ENCODE measurements at places on chromosomes 7 and 10.

DNA sequence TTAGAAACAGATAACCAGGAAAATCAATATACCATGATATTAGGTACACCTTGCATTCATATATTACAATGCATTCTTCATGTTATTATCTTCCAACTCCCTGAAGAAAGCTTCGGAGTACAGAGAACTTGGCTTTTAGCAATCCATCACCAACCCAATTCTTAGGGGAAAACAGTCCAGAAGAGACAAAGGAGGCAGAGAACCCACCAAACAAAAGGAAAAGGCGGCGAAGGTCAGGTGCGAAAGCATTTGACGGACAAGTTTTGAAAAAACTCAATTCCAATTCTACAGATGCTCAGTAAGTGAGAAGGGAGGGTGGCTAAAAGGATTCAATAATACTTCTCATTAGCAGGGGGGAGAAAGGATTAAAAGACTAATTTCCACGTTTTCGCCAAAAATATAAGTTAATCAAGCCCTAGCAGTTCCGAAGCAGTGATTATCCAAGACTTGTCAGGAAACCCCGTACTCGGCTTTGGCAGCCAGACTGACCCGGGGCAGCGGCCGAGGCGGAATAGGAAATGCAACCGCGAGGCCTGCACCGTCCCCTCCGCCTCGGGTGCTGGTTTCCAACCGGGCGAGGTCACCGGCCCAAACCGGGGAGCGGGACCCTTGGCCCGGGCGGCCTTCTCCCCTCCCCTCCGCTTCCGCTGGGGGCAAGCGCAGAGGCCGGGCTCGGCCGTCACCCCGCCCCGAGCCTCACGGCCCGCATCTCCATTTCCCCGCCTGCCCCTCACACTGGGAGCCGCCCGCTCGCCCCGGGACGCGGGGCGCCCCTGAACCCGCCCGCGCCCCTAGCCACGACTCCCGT is 747 bp downstream of the GDI2 start:
- DNase-seq, result peak; percentile 79

DNA sequence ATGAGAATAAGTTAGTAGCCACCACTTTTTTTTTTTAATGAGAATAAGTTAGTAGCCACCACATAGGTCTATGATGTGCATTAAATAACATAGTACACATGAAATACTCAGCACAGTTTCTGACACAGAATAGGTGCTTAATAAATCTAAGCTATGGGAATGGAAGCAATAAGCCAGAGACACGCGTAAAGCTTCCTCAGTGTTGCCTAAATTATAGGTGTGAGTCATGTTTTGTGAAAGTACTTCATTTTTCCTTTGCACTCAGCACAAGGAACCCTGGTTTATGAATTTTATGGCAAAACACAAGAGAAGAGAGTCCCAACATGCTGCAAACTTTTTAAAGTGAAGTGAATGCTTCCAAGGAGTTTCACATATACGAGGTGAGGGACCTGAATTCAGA is 267.4 kb downstream of the RNLS start:
- DNase-seq, result no peak

GRCh38 chr7:148318102-148318811 is 272.3 kb upstream of the C7orf33 start:
- no peak for DNase-seq

GRCh38 chr10:114526504-114527238 is 122.4 kb upstream of the AFAP1L2 start:
- peak; percentile 93 for DNase-seq

GRCh38 chr7:79507131-79507530 is 53.7 kb upstream of the MAGI2 start:
- DNase-seq, result no peak

DNA sequence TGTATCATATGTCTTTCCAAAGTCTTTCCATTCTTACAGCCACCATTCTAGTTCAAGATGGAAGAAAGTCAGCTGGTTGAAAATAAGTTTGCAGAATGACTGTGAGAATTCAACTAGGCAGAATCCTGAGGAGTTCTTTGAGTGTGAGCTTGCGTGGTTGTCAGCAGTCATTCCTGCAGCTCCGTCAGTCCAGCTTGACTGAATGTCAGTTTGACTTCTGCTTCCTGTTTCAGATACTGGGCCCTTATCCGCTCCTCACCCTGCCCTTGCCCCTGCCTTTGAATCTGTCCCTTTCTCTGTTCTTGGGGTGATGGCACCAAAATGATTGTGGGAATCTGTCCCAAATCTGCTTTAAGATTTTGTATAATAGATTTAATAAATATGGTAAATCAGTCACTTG is 27.8 kb downstream of the SLC26A5 start:
- DNase-seq, result no peak

DNA sequence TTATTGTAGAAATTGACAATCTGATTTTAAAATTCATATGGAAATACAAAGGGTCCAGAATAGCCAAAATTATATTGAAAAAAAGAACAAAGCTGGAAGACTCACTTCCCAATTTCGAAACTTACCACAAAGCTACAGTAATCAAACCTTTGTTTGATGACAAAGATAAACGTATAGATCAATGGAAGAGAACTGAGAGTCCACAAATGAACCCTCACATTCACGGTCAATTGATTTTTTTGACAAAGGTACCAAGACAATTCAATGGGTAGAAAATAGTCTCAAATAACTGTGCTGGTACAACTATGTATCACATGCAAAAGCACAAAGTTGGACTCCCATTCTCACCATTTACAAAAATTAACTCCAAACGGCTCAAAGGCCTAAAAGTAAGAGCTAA is 8.7 kb downstream of the KPNA7 start:
- no peak for DNase-seq

GRCh38 chr7:69739931-69740431 is 141.7 kb downstream of the AUTS2 start:
- DNase-seq, result peak; percentile 80

DNA sequence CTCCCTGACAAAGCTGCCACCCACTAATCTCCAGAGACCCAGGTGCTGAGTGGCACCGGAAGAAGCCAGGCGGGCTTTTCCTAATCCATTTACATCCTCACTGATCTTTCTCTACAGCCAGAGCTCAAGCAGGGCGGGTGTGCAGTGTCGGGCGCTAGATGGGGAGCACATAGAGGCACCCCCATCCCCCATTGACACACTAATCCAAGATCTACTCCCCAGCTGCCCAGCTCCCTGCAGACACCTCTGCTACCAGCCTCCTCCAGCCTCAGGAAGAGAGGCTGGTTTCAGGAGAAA is 22.2 kb downstream of the FRMPD2 start:
- no peak for DNase-seq

GRCh38 chr7:142110638-142111037 is 880 bp upstream of the MGAM2 start:
- no peak for DNase-seq

- DNase-seq, result peak; percentile 42
Observed at GRCh38 chr10:31062856-31063255, 31.2 kb upstream of the ZNF438 start.

DNA sequence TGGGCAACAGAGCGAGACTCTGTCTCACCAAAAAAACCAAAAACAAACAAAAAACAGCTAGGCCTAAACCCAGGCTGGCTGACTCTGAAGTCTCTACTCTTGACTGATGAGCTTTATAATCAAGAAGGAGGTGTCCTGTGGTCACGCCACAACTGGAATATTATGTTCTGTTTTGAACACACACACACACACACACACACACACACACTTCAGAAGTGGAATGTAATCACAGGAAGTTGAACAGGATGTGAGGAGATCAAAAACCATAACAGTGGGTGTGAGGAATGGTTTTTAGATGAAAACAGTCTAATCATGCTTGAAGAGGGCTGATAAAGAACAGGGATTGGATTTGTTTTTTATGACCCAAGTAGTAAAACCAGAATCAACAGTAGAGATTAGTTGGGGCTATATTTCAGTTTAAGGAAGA is 51.1 kb upstream of the IL6 start:
- DNase-seq, result no peak

- DNase-seq, result peak; percentile 71
Observed at GRCh38 chr7:786472-787255, 45.6 kb upstream of the SUN1 start.

GRCh38 chr10:68146133-68146532 is 36.8 kb downstream of the MYPN start:
- no peak for DNase-seq

- no peak for DNase-seq
Observed at GRCh38 chr7:4769761-4770160, 5.7 kb upstream of the AP5Z1 start.

DNA sequence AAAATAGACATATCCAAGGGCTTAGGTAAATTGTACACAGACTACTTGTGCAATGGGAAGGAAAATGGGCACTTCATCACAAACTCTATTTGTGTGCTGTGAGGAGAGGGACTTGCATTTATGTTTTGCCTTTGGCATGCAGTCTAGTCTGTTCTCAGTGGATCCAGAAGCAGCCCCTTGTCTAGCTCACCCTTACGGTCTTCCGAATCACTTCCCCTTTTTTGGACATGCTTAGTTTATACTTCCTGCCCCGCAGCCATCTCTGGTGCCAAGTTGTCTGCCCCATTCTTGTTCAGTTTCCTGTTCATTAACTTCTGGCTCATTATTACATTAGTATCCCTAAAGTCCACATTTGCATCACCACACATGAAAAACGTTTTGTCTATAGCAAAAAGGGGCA is 161.6 kb downstream of the NRCAM start:
- DNase-seq, result no peak

DNA sequence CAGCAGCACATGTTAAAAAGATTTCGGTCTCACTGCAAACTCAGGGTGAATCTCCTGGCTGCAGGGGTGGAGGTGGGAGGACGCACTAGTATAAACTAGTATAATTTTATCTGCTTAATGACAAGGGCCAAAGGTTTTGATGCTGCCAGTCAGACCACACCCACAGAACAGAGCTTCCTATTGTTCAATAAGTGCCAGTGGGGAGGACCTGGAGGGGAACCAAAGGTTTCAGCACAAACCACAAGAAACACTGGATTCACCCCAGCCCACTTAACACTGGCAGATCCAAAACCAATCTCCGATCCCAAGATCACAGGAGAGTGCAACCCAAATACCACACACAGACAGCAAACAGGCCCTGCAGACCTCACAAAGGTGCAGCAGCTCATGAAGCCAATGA is 6.6 kb downstream of the VOPP1 start:
- DNase-seq, result no peak

DNA sequence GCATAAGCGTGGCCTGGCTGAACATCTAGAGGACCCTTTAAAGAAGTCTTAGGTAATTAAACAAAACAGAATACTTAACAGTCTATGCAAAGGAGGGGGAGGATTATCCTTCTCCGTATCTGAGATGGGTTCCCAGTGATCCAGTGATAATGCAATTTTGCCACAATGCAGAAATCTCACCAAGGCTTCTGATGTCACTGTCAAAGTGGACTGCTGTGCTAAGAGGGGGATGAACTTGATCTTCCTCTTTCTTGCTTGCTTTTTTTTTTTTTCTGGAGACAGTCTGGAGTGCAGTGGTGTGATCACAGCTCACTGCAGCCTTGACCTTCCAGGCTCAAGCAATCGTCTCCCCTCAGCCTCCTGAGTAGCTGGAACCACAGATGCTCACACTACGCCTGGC is 30.8 kb downstream of the GATA3 start:
- DNase-seq, result no peak

DNA sequence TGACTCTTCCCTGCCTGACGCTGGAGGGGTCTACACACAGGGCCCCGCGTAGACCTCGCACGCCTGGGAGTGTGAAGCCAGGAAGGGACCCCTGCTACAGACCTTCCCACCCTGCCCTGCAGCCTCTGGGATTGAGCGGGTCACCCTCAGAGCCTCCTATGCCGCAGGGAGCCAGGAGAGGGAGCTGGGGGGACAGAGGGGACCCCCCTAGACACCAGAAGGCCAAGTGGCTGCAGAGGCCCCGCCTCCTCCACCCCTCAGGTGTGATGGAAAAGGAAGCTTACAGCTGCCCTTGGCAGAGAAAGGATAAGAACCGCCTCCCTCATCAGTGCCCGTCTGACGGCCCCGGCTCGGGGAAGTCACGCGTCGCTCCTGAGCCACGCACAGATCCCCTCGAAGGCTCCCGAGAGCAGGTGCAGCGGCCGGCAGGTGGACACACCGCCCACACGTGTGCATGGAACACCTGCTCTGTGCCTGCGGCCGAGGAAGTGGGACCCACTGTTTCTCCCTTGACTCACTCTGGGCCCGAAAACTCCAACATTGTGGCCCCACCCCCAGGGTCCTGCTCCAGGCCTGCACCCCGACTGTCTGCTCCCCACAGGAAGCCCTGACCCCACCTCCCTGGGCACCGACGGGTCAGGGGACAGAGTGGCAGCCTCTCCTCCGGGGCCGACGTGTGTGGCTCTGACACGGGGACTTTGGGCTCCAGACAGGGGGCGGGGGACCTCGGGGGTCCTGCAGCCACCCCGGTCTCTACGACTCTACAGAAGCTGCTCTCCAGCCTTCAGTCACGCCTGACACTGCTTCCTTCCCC is 73.3 kb downstream of the MICALL2 start:
- DNase-seq, result no peak

DNA sequence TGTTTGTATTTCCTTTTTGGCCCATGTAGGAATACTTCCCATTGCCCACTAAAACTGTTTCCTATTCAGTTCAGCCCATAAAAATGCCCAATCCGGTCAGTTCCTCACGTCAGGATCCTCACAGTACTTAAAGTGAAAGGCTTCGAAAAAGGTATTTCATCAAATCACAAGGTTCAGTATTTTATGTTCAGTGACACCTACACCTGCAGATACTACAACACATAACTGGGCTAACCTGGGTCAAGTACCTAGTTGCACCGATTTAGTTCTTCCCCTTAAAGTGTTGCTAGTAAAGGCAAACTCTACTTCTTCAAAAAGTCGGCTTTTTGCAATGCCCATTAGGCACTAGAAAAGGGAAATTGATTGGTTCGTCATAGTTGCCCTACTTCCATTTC is 1.1 kb downstream of the SNX13 start:
- no peak for DNase-seq

- no peak for DNase-seq
Observed at GRCh38 chr10:86856156-86856555, 99.7 kb downstream of the BMPR1A start.

- DNase-seq, result peak; percentile 60
Observed at GRCh38 chr7:97479740-97480290, 252.1 kb upstream of the TAC1 start.

GRCh38 chr7:155644971-155645509 is 579 bp downstream of the RBM33 start:
- DNase-seq, result peak; percentile 81

DNA sequence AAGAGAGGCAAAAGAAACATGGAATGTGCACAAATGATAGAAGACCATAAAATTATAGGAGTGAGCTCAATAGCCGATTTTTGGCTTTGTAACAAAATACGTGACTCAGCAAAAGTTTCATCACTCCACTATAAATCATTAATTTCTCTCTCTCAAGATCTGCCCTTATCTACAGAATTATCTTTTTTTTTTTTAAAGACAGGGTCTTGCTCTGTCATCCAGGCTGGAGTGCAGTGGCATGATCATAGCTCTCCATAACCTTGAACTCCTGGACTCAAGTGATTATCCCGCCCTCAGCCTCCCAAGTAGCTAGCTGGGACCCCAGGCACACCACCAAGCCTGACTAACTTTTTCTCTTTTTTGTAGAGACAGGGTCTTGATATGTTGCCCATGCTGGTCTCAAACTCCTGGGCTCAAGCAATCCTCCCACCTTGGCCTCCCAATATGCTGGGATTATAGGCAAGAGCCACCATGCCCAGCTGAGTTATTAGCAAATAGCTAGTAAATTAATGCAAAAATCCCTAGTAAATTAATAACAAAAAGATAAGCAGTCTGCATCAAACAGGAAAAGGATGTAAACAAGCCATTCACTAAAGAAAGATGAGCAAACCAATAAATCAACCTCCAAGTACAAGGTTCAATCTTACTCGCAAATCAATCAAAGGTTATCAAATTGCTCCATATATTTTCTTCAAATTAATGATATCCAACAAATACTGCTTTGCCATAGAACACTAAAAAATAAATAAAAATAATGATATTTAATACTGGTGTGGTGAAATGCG is 450.7 kb downstream of the PARD3 start:
- DNase-seq, result no peak
